ENCODE measurements at places on chromosomes 2 and 18.

- DNase-seq = no peak
Observed at GRCh38 chr2:40451918-40452605, at the start of gene SLC8A1. Gene SLC8A1 (minus strand): TSS chr2:40452090.

GRCh38 chr2:234919711-234920110 is 32.1 kb upstream of the SH3BP4 start:
- DNase-seq = no peak

- no peak for DNase-seq
Observed at GRCh38 chr2:51213826-51214225, 181.9 kb upstream of the NRXN1 start.

DNA sequence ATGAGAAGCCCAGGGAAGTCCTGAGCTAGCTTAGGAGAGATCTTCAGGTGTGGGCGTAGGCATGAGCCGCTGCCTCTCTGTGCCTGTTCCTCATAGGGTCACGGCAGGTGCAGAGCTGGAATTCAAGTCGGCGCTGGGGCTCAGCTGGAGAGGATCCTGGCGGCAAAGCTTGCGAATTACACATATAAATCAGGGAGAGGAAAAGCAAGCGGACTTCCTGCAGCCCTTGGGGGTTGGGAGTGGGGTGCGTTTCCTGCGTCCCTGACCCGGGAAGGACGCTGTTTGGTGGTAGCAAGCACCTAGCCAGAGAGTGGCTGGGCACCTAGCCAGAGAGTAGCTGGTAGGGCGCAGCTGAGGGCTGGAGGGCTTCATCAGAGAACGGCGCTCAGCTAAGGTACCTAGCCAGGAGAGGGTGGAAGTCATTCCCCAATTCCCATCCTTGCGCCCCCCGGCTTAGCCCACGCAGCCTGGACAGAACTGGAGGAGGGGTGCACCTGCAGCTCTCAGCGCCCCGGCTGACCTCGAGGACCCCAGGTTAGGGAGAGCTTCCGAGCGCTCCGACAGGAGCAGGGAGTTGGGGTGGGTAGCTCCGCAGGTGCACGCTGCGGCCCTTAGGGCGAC is 459 bp upstream of the EFR3B start:
- DNase-seq = peak; percentile 24

GRCh38 chr18:2978661-2979106 is 34.3 kb downstream of the LPIN2 start:
- DNase-seq = no peak

GRCh38 chr18:64966667-64967066 is 784.1 kb upstream of the CDH7 start:
- no peak for DNase-seq

DNA sequence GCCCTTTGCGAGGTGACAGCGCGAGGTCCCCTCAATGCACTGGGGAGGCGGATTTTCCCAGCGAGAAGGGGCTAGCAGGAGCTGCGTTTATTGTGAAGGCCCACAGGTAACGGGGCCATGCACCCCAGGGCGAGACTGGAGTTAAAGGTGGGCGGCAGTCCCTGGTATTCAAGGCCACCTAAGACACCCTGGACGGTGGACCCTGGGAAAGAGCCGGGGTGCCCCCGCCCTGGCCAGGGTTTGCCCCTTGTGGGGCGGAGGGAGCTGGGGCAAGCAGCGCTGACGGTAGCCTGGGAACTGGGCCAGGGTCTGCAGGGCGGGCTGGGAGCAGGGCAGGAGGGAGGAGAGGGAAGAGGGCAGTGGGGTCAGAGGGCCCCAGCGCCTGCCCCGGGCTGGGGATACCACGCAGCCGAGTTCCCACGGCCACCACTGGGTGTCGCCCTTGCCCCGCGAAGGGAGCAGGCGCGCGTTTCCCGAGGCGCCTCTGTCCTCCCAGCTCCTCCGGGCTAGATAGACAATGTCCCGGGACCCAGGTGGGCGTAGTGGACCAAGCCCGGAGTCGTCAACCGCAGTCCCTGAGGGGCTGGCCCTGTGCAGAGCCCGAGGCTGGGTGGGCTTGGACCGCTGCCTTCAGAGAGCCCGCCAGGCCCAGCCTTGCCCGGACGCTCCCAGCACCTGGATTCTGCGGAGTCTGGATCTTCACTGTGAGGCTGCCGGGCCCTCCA is 80.2 kb downstream of the SMAD4 start:
- DNase-seq = peak; percentile 62

GRCh38 chr18:59061914-59062642 is 77.6 kb upstream of the SEC11C start:
- DNase-seq = no peak

- no peak for DNase-seq
Observed at GRCh38 chr2:218805627-218806026, 23.7 kb downstream of the CYP27A1 start.

DNA sequence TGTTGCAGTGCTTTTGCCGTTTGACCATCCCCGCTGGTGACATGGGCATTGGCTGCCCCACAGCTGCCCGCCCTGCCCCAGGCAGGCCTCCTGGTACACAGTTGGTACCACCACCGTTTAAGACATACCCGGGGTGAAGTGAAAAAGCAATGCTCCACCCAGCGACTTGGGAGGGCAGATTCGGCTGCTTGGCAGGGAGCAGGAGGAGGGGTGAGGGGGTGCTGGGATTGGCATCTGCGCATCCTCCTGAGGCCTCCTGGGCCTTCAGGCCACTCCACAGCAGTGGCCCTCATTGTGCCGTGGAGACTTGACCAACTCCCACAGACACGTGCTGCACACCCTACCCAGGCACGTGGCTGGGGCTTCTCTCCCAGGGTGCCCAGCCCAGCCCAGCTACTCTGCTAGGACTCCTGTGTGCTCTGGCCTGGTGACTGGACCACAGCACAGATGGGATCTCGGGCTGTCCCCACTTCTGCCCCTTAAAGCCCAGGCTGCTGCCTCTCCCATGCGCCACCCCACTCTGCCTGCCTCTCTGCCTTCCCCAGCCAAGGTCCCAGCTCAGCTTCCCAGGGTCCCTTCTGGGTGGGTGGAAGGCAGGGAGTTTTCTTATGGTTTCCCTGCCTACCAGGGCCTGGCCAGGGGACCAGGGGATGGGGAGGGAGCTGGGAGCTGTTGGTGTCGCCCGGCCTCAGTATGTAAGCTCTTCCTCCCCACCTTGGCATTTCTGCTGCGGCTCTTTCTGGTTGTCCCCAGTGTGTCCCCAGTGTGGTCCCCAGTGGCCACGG is 157.0 kb upstream of the HS6ST1 start:
- no peak for DNase-seq

DNA sequence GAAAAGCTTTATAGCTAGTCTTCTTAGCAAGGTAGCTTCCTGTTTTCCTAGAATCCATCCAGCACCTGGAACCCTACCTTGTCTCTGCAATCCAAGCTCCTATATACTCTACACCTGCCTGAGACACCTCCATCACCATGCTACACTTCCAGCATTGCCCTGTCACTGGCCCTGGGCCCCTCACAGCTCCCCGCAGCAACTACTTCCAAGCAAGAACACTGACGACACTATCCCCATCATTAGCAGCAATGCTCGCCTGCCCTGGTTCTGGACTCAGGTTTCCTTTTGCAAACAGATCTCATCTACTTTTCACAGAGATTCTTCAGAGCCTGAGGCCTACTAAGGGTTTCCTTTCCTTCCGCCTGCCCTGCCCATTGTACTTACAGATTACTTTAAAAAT is 121.1 kb downstream of the DTNB start:
- no peak for DNase-seq

DNA sequence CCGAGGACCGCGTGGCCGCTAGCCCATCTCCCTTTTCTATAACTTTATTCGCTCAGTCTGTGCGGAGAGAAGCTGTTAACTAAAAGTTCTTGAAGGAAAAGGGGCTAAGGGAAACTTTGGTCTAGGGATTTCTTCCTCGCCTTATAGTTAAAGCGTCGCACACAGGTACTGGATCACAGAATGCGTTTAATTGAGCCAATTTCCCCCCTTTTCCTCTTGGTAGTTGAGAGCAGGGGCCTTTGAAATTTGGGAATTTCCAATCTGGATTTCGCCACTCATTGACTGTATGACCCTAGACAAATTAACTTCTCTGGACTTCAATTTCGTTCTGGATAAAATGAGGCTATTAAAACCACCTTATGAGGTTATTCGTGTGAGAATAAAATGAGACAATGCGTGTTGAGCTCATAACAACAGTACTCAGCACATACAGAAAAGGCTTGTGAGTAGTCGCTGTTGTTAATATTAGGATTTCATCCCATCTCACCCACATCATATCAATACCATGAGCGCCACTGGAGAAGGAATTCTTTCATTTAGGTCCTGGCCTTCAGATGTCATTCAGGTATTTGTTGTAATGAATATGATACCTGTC is 763 bp upstream of the OLA1 start:
- no peak for DNase-seq

DNA sequence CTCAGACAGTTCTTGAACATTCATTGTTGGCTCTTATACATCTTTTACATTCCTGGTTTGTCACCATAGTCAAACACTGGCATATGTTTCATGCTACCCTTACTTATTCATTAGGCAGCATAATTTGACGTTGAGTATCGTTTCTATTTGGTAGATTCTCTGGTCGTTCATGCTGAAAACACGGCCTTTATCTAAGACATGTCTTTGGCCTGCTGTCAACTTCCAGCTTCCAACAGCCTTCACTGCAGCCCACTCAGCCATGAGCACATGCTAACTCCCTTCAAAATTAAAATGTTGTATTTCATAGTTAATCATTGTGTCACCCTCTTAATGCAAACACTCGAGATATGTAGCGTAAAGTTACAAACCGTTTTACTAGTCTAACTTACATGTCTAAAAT is 493.0 kb upstream of the NRP2 start:
- DNase-seq = no peak

- DNase-seq = no peak
Observed at GRCh38 chr2:233705911-233706506, 6.7 kb upstream of the UGT1A5 start.

DNA sequence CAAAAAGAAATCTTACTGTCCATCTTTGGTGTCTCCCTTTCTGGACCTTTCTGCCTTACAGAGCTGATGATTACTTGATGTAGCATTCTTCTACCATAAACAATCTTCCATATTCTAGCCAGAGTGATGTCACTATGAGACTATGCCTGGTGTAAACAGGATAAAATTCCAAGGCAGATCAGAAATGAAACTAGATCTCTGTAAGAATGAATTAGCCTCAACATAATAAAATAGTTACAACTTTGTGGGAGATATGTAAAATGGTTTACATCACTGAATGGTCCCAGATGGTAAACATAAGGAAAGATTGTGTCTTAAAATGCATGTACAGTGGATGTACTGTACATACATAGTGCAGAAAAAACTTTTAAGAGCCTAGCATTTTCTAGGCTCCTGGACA is 112.3 kb upstream of the ZNF521 start:
- no peak for DNase-seq

GRCh38 chr2:199607914-199608313 is 150.2 kb upstream of the SATB2 start:
- no peak for DNase-seq

GRCh38 chr18:49747876-49748275 is 65.5 kb downstream of the ACAA2 start:
- no peak for DNase-seq

GRCh38 chr2:66577321-66578053 is 142.6 kb downstream of the MEIS1 start:
- no peak for DNase-seq

GRCh38 chr2:186570604-186571003 is 19.3 kb upstream of the ITGAV start:
- DNase-seq = no peak

- DNase-seq = no peak
Observed at GRCh38 chr18:54736981-54737380, 91.3 kb upstream of the RAB27B start.

DNA sequence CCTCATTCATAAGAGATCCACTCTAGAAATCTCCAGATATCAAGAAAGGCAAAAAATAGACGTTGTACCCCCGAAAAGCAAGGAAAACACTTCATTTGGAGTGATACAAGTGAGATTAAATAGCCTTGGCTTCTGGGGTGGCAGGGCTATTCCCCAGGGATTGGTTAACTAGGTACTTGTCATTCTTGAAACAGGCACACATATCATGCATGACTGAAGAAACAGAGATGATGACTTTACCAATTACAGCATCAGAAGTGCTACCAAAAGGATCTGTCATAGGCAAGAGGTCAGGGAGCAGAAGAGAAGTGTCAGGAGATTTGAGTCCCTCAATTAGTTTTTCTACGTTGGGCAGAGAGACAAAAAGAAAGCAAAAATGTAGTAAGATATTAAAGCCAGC is 45.2 kb upstream of the NFU1 start:
- no peak for DNase-seq

- DNase-seq = no peak
Observed at GRCh38 chr2:56770490-56770889, 586.7 kb downstream of the CCDC85A start.

GRCh38 chr2:37671009-37671815 is at the start of gene CDC42EP3:
Gene CDC42EP3 (minus strand): TSS chr2:37671642. CDS start chr2:37646587, 25,055 bp downstream.
- peak; percentile 63 for DNase-seq

GRCh38 chr2:109489296-109489695 is 124.5 kb downstream of the SEPTIN10 start:
- no peak for DNase-seq

DNA sequence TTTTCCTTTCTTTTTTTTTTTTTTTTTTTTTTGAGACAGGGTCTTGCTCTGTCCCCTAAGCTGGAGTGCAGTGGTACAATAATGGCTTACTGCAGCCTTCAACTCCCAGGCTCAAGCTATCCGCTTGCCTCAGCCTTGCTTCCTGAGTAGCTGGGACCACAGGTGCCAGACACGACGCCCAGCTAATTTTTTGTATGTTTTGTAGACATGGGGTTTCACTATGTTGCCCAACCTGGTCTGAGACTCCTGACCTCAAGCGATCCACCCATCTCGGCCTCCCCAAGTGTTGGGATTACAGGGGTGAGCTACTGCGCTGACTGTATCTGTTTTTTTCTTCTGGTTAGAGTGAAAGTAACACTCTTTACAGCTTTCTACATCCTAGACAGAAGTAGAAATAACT is 240.3 kb upstream of the FBXO11 start:
- DNase-seq = no peak

DNA sequence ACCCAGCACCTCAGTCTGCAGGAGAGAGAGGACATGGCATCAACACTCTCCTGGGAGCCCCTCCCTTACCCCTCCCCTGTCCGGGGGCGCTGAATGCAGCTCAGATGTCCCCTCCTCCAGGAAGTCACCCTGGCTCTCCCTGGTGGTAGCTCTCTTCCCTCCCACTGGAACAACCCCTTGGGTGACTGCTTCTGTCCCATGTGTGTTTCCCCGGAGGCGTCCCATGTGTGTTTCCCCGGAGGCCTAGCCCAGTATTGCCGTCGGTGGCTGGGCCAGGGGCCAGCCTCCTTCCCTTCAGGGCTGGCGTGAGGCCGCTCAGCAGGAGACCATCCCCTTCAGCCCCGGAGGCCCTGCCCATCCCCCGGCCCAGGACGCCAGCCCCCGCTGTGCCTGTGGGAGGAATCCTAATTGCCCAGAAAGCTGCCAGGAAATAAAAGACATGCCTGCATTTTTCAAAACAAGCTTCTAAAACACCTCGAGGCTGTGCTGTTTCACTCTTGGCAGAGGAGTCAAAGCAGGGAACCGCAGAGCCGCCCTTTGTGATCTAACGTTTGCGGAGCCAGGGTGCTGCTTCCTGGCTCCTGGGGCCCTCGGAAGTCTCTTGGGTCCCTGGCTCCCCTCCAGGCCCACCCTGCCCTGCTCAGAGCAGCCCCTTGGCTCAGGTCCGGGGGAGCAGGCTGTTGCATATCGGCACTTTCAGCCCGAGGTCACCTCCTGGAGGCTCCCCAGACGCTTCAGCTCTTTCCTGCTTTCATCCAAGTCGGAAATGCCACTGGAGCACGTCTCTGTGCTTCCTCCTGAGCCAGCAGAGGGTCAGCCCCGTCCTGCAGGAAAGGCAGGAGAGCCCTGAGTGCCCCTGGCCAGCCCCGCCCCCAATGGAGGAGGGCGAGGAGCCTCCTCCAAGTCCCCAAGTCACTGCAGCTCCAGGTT is 11.4 kb downstream of the SNED1 start:
- no peak for DNase-seq
